ENCODE measurements at places on chromosomes 4 and X. TPM values are rescaled to one million over a fixed set of nuclear protein-coding genes. Genes with fewer than 3 reads are reported as not detected.

Gene GPRIN3
- not detected for total RNA-seq

Gene FHDC1
- total RNA-seq, result 11.4 TPM

Gene BEX5
- 1.7 TPM for total RNA-seq

Gene ODAPH
- not detected for total RNA-seq

Gene RBM46
- total RNA-seq, result 0.34 TPM

Gene TIGD2
- 19.6 TPM for total RNA-seq

Gene CABS1
- total RNA-seq, result not detected

Gene TRAM1L1
- 1.3 TPM for total RNA-seq

Gene PCSK1N
- total RNA-seq, result under 0.01 TPM

Gene MAGEA11
- total RNA-seq, result not detected

Gene LGI2
- total RNA-seq, result not detected

Gene HS3ST1
- total RNA-seq, result 14.2 TPM

Gene PTPN13
- 63.5 TPM for total RNA-seq

Gene ITGB1BP2
- total RNA-seq, result 1.5 TPM

Gene CYP2U1
- 9.4 TPM for total RNA-seq

Gene CCKAR
- not detected for total RNA-seq

Gene PIGA
- total RNA-seq, result 72.5 TPM

Gene OTC
- total RNA-seq, result not detected

Gene GABRE
- 54.4 TPM for total RNA-seq

Gene IL2
- total RNA-seq, result not detected

Gene TDO2
- under 0.01 TPM for total RNA-seq

Gene WAS
- under 0.01 TPM for total RNA-seq

Gene UCP1
- not detected for total RNA-seq

Gene SLITRK4
- not detected for total RNA-seq

Gene CAPN6
- under 0.01 TPM for total RNA-seq

Gene NAAA
- 23.2 TPM for total RNA-seq

Gene FAM9C
- not detected for total RNA-seq

Gene TSPAN7
- total RNA-seq, result 0.68 TPM

Gene SAGE1
- total RNA-seq, result not detected
